ENCODE measurements at places on chromosomes 12 and 14.

DNA sequence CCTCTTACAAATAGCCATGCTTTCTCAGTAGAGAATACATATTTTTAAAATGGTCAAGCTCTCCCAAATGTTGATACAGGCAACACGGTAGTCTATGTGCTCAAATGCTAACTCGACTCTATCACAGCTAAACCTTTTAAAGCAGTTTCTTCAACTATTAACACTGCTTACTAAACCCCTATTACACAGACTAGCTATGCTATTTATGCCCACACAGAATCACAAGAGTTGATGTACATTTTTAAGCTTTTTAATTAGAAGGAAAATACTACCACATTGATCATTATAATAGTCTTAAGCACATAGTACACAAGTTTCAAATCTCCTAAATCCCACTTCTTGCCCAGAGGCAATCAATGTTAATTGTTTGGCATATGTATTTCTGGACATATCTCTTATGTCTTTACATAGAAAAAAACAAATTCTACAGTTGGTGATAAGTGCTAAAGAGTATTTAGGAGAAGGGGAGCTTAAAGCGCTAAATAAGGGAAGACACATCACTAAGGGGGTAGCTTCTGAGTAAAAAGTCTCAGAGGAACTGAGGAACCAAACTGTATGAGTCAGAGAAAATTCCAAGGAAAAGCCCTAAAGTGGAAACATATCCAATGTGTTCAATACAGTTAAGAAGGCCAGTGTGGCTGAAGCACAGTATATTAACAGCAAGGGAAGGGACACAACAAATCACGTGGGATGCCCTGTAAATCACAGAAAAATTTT is 13.7 kb downstream of the HNRNPC start:
- DNase-seq, result no peak

- DNase-seq, result no peak
Measured at GRCh38 chr12:124379938-124380754, 85.3 kb downstream of the RFLNA start.

DNA sequence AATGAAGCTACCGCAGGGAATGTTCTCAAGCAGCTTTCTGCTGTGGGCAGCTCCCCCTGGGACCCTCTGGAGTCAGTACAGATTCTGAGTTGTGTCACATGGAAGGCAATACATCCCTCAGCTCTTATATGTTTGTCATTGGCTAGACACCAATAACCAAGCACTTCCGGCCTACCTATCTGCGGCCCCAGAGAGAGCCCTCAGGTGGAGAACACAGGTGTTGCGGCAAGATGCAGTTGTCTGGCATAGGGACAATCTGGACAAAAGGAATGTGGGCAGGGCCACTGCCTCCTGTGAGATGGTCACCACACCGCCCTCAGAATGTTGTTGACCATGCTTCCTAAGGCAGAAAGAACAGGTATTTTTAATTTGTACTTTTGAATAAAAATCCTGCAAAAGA is 118.7 kb downstream of the BRMS1L start:
- no peak for DNase-seq

- no peak for DNase-seq
Measured at GRCh38 chr14:71931492-71932228, 569 bp upstream of the RGS6 start.

GRCh38 chr12:41507286-41507685 is 319.2 kb downstream of the PDZRN4 start:
- no peak for DNase-seq

GRCh38 chr14:26056036-26056616 is 541.7 kb downstream of the NOVA1 start:
- no peak for DNase-seq

- no peak for DNase-seq
Measured at GRCh38 chr12:93242154-93242972, 135.4 kb upstream of the NUDT4 start.

GRCh38 chr12:110744151-110744571 is 1.5 kb upstream of the PPP1CC start:
- DNase-seq, result no peak

- DNase-seq, result no peak
Measured at GRCh38 chr12:79954037-79954610, 19.2 kb upstream of the PPP1R12A start.

DNA sequence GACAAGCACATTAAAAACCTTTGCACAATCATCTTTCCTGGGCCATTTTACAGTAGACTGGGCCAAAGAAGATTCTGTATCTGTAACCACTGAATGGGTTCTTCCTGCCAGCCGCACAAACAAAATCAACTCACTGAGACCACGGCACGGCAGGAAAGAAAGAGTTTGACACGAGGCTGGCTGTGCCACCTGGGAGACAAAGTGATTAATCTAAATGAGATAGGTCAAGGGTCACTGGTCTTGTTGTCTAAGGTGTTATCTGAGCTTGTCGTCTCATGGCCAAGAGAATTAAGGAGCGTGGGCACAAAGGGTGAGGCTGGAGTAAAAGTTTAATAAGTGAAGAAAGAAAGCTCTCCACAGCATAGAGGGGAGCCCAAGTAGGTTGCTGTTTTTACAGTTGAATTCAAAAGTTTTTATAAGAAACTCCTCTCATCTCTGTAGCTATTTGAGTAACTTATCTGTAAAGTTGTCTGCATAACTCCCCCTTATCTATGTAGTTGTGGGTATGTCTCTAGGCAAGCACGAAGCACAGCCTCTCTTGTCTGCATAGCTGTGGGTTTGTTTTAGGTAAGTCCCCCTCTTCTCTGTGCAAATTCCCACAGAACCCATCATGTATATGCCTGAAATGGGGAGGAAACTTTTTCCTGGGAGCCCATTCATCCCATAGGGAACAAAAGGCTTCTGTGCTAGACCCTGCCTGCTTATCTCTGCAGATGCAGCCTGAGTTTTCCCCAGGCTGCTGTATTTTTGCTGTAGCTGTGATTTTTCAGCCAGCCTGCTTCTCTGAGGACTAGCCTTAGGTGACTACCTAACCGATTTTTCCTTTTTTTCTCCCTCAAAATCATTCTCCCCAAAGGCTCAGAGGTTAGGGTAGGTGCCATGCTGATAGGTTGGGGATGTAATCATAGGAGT is 1314.6 kb upstream of the TMEM132C start:
- DNase-seq, result no peak

DNA sequence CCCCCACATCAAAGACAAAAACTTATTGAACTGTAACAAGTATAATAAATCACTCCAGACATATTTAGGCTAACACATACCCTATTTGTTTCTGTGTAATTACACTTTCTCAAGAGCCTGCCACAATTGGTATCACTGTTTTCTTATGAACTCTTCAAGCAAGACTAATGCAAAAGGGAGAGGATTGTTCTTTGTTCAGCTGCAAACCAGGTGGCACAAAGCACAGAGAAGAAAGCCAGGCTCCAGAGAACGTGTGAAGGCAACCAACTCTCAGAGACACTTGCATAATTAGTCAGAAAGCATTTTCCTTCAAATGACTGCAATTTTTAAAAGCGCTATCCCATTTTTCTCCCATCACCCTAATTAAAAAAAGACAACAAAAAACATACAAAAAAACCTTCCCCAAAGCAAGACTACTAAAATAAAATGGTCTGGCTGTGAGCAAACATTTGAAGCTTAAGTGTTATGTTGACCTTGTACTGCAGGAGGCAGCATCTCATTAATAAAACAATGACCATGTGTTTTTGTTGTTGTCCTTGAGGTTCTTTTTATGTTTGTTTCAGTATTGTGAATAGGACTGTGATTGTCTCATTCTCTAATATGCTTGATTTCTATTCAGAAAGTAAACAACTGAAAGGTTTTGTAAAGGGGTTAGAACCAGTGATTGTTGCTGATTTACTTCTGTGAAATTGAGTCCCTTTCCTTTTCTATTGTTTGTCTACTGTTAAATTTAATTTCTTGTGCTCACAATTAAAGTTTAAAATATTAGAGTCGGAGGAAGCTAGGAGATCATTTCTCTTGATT is 452.7 kb upstream of the PDE3A start:
- no peak for DNase-seq

GRCh38 chr14:75295061-75295461 is 16.4 kb downstream of the FOS start:
- no peak for DNase-seq

GRCh38 chr14:101008631-101009336 is 105.3 kb upstream of the RTL1 start:
- no peak for DNase-seq

- no peak for DNase-seq
Measured at GRCh38 chr14:56659964-56660551, 80.5 kb downstream of the TMEM260 start.
